CD4-positive, alpha-beta T cell (primary cell): ENCODE measurements at places on chromosomes 16 and 17.

DNA sequence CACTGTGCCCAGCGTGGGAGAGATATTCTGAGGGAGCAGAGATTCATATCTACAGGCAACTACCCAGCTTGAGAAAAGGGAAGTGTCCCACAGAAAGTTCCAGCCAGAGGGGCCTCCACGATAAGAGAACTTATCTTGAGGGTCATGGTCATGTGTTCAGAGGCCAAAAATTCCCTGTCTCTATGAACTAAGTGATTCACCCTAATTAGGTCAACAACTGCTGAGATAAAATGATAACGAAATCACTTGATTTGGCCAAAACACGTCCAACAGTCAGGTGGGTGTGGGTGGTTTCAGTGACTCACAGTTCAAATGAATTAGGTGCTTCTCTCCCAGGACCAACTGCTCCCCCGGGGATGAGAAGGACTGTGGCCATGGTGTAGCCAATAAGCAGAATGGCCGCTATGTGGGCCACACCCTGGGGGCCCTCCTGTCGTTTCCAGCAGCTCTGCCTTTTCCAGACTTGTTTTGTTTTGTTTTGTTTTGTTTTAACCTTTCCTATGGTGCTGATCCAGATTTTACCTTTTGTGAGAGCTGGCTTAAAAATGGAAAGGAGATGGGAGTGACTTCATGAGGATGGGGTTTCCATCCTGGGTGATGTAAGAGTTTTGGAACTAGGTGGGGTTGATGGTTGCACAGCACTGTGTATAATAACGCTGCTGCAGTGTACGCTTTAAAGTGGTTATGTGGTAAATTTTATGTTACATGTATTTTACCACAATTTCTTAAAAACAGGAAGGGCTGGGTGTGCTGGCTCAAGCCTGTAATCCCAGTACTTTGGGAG lies 8.7 kb downstream of the DNAI2 start:
- H3K4me3 ChIP-seq: no peak overlapping the region
- DNase-seq: peak; percentile 26
- H3K36me3 ChIP-seq: no peaks in the 10 kb centered on the region
- no peaks in the 10 kb centered on the region for H3K27me3 ChIP-seq
- peaks cover 64% of the 10 kb centered on the region for H3K4me1 ChIP-seq
- H3K27ac ChIP-seq: peak overlapping the region; percentile 32

DNA sequence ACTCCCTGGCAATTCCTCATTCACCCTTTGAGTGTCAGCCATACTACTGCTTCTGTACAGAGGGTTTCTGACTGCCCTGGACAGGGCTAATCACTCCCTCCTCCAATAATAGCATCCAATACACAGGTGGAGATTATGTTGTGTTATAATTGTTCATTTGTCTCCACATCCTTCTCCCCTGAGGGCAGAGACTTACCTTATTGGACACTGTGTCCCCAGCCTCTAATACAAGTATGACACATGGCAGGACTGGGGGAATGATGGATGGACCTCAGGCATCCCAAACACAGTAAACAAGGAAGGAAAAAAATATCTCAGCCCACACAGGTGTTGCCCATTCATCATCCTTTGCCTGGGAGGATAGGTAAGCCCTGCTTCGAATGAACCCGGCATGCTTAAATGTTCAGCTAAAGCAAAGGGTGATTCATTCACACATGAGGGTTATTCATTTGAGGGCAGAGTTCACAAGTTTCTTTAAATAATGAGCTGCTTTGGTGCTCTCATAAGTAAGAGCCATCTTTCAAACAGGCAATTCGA lies 34.8 kb downstream of the MMD start:
- no peak overlapping the region for H3K4me3 ChIP-seq
- H3K27ac ChIP-seq: no peak overlapping the region
- H3K36me3 ChIP-seq: no peaks in the 10 kb centered on the region

- no peak overlapping the region for H3K4me3 ChIP-seq
- no peak for DNase-seq
- H3K27me3 ChIP-seq: peaks cover 43% of the 10 kb centered on the region
Observed at GRCh38 chr17:81432941-81433340, 37.7 kb downstream of the BAHCC1 start.

DNA sequence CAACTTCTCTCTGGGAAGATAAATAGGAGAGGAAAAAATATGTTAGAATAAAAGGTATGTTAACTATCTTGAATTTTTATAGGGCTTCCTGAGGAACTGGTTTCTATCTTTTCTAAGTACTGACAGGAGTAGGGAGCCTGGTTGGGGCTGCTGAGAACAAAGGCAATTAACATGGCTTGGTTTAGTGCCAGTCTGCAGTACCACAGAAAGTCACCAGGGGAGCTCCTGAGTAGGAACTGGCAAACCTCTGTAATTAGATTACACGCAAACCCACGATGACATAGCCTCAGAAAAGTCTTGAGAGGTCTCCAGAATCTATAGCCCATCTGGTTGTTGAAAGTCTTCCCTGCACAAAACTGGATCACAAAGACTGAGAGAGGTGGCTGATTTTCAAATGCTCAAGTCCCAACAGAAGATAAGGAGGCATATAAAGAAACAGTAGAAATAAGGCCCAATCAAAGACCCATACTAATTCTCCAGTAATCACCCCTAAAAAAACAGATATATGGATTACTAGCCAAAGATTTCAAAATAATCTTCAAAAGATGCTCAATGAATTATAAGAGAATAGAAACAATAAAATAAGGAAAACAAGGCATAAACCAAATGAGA lies 11.7 kb upstream of the CNTNAP4 start:
- H3K27ac ChIP-seq: no peak overlapping the region
- H3K36me3 ChIP-seq: no peaks in the 10 kb centered on the region
- no peaks in the 10 kb centered on the region for H3K27me3 ChIP-seq
- no peak for DNase-seq
- H3K4me3 ChIP-seq: no peak overlapping the region

GRCh38 chr17:74987909-74988711 lies 678 bp downstream of the CDR2L start:
- peaks cover 9% of the 10 kb centered on the region for H3K27me3 ChIP-seq
- peak overlapping the region; percentile 55 for H3K4me3 ChIP-seq
- DNase-seq: no peak
- H3K36me3 ChIP-seq: no peaks in the 10 kb centered on the region
- H3K27ac ChIP-seq: no peak overlapping the region

- H3K27ac ChIP-seq: no peak overlapping the region
- no peaks in the 10 kb centered on the region for H3K27me3 ChIP-seq
- no peaks in the 10 kb centered on the region for H3K36me3 ChIP-seq
- H3K4me3 ChIP-seq: no peak overlapping the region
- no peak for DNase-seq
- no peaks in the 10 kb centered on the region for H3K4me1 ChIP-seq
Observed at GRCh38 chr17:71022758-71023157, 853.4 kb downstream of the KCNJ2 start.

GRCh38 chr17:4221899-4222659 lies 41.7 kb downstream of the ANKFY1 start:
- H3K27ac ChIP-seq: no peak overlapping the region
- no peaks in the 10 kb centered on the region for H3K4me1 ChIP-seq
- no peak for DNase-seq
- H3K27me3 ChIP-seq: no peaks in the 10 kb centered on the region
- peaks cover 32% of the 10 kb centered on the region for H3K36me3 ChIP-seq
